DMS79 treated with DMSO at 0.1 percent for 48 hours (cell line): ENCODE measurements at places on chromosomes 13 and 19.
A peak's percentile ranks its signal among the peaks of the same experiment; 100 is the strongest.

DNA sequence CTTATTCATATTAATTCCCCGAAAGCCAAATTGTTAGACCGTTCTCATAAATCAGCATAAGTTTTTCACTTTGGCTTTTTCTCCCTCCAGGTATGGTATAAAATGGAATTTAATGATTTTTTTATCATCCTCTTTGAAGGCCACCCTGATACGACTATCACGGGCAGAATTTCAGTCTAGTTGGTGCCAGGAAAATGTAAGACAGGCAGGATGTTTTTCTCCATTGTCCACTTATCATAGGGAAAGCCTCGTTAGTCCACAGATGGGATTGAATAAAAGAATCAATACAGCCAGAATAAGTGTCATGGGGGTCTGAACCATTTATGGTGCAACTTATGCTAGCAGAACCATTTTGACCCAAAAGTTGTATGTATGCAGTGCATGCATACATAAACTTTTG, 566.0 kb upstream of the ARGLU1 start:
- no peak for DNase-seq

- DNase-seq: no peak
Observed at GRCh38 chr13:20395061-20395916, 130.4 kb downstream of the CRYL1 start.

DNA sequence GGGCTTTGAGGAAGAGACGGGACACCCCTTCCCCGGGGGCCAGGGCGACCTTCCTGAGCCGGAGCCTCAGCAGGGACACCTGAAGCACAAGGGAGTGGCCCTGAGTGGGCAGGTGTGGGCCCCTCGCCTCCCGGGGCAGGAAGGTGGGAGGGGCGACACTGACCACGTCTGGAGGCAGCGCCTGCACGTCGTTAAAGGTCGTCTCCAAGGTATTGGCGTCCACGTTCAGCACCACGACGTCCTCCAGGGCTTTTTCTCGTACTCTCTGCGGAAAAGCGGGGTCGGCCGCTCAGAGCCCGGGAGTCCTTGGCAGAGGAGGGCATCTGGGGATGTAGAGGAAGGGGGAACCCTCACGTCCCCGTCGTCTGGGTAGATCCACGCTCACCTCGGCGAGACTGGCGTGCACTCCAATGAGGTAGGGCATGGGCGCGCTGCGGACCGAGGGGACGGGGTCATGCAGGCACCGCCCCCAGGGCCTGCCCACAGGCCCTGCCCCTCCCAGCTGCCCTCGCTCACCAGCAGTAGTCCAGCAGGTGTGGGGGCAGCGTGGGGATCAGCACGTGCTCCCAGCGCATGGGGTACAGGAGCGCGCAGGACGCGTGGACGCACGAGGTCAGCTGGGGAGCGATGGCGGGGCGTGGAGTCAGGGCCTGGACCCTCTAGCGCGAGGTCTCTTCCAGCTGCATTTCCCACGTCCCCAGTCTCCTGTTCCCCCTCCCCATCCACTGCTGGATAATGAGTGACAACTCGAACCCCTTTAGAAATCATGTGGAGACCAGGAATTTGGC, 6.1 kb downstream of the DENND1C start:
- no peak for DNase-seq

GRCh38 chr13:83992566-83993358, 110.5 kb upstream of the SLITRK1 start:
- no peak for DNase-seq

DNA sequence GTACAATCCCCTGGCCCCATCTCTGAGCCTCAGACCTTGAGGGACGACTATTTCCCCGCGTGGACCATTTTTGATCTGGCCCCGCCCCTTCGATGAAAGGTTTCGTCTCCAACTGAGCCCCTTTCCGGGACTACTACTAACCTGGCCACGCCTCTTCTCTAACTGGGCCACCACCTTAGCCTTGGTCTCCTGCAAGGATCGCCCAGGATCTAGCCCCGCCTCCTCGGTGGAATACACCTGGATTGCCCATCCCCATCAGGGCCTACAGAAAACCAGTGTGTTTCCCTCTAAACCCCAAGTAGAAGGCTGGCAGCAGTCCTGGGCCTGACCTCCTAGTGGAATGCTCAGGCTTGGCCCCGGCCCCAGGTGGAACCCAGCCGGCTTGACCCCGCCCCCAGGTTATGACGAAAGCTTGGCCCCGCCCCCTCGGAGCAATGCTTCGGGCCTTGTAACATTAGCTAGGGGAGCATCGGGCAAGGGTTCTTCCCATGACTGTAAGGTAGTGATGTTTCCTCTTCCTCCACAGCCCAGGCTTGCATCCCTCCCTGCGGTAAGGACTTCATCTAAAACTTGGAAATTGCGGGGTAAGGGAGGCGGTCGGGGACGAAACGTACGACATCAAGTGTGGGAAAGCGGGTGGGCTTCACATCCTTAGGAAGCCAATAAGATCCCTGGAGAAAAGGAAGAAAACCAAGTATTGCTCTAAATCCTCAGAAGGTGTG, 9.1 kb downstream of the SPACA6 start:
- no peak for DNase-seq

GRCh38 chr19:52936151-52936953, 13.1 kb upstream of the ZNF888 start:
- no peak for DNase-seq

DNA sequence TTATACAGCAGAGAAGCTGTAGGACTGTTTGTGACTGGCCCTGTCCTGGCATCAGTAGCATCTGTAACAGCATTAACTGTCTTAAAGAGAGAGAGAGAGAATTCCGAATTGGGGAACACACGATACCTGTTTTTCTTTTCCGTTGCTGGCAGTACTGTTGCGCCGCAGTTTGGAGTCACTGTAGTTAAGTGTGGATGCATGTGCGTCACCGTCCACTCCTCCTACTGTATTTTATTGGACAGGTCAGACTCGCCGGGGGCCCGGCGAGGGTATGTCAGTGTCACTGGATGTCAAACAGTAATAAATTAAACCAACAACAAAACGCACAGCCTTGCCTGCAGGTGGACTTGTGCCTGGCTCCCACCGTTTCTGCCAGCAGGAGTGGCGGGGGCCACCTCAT, 27.3 kb upstream of the LDLR start:
- no peak for DNase-seq

- DNase-seq: no peak
Observed at GRCh38 chr13:97376981-97377380, 57.0 kb upstream of the RAP2A start.

DNA sequence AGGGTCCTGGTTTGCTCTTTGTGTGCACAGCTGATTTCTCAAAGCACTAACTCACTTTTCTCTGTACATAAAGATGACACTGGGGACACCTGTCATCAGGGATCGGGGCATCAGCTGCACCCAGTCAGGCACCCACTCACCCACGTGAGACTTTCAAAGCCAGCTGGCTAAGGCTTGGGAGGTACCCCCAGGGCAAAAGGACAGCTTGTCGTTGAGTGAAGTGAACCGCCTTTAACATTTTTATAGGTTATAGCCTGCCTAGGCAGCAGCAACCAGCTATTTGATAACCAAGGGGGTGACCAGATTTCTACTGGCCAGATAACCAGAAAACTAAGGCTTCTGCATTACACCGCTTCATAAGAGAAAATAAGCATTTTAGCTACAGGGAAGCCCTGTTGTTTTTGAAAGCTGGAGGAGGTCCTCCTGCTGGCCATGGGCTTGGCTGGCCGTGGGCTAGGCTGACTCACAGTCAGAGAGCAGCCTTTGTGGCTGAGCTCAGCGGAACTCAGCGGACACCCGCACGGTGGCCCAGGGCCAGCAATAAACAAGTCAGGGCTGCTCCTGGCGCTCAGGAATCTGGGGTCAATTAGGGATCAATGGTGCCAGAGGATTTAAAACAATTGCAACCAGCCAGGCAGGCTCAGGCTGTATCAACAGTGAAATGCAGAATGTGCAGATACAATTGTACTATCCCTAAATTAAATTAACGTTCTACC, 57.1 kb downstream of the ALOX5AP start:
- peak; percentile 33 for DNase-seq

- no peak for DNase-seq
Observed at GRCh38 chr19:35013041-35013819, 13.1 kb downstream of the GRAMD1A start.

- DNase-seq: no peak
Observed at GRCh38 chr13:64420181-64420580, 2810.0 kb downstream of the PCDH9 start.

GRCh38 chr19:56765137-56765536, 75.4 kb downstream of the PEG3 start:
- no peak for DNase-seq

DNA sequence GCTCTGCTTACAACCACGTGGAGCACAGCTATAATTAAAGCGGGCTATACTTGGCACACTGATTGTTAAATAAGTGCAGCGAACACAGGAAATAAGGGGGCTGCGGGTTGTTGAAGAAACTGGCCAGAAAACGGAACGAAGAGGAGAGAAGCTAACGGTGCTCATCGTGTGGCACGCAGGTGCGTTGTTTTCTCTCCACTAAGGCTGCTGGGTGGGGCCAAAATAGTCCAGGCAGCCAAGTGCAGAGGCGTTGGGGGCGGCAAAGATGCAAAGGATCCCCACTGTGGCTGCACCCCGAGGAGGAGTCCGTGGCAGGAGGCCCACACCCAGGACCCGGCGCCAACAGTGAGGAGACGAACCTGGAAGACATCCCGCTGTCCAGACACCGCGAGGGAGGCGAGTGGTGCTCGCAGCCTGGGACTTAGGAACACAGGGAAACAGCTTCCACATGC, 8.1 kb upstream of the ARL11 start:
- DNase-seq: peak; percentile 2

GRCh38 chr19:10550336-10550735, 6.6 kb downstream of the ATG4D start:
- DNase-seq: no peak

- peak; percentile 30 for DNase-seq
Observed at GRCh38 chr13:22517544-22517943, 663.2 kb upstream of the SGCG start.

GRCh38 chr19:38839816-38840582, 8.4 kb upstream of the ECH1 start:
- DNase-seq: no peak

DNA sequence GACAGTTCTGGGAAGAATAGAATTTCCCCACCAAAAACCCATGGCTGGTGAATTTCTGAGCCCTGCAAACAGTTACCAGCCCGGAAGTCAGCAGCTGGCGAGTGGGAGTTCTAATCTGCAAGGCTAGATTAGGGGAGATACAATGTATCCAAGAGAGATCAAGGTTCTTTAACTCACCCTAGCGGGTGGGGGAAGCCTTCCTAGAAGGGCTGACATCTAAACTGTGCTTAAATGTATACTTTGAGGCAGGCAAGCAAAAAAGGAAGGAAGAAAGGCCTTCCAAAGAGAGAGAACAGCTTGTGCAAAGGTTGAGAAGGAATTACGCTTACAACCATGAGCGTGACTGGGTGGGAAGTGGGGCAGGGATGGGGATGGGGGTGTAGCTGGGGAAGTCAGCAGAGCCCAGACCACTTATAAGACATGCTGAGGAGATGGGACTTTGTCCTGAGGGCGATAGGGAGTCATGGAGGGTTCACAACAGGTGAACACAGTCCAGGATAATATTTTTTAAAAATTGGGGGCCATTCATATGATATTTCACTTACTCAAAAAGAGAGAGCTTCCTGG, 20.8 kb upstream of the ZNRF4 start:
- DNase-seq: no peak

- peak; percentile 60 for DNase-seq
Observed at GRCh38 chr19:48169578-48169938, 586 bp downstream of the LIG1 start.

- DNase-seq: no peak
Observed at GRCh38 chr13:90362707-90363106, 984.8 kb upstream of the MIR17HG start.

DNA sequence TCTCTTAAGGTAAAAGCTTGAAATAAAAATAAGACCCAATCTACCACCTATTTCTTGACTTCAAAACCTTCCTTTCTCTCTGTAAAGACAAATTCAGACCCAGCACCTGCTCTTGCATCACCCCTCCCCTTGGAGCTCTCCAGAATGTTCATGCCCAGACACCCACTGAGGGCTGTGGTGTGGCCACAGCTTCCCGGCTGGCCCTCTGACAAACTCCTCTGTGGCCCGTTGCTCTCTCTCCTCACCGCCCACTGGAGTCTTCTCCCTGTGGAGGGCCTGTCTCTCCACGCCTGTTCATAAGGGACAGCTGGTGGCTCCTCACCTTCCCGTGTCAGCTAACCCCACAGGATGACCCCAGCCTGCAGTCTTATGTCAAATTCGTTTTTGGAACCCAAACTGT, 49.1 kb downstream of the TSSK6 start:
- no peak for DNase-seq

GRCh38 chr13:63851526-63851925, 2435.9 kb upstream of the PCDH20 start:
- DNase-seq: no peak

DNA sequence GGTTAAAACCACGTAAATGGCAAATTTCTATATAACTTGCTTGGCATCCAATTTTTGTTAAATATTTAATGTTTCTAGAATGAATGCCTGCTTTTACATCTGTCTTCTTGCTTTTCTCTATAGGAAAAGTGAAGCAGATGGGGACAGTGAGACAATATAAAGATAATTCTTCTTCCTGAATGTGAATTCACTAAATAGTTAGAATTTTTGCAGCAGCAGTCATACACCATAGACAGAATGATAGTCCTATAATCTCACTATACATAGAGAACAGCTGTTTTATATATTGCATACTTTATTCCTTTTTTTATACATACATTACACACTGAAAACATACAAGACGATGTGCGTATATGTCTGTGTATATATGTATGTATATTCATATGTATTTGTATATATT, 1127.3 kb downstream of the PCDH9 start:
- no peak for DNase-seq

DNA sequence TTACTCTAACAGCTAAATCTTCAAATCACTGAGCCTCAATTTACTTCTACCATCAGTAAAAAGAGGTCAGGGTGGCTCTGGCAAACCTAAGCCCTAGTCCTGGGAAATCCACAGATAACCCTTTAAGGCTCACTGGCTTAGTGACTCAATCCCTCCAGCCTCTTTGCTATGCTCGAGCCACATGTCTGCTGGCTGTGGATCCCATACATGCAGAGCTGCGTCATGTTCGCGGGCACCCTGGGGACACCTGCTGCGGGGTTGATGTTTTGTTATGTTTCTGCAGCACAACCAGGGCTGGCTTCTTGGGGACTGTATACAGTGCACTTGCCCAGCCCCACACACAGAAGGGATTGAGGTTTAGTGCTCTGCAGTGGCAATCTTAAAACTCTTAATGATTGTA, 41.6 kb upstream of the C13orf42 start:
- no peak for DNase-seq

DNA sequence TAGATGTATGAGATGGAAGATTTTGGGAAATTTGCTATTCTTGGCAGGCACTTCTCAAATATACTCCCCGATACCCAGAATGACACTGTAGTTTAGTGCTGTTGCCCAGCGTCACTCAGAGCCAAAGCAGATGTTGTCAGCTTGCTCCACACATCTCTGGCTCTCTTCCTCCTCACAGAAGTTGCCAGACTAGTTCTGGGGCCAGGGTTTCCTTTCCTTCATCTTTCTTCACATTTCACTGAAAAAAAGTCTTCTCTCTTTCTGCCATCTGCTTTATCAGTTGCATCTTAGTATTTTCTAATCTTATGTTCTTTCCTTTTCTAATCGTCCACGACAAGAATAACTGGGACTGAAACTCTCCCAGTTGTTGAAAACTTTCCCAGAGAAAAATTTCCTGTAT, 251.4 kb downstream of the RGCC start:
- no peak for DNase-seq

GRCh38 chr19:13881251-13881691, 4.3 kb downstream of the NANOS3 start:
- DNase-seq: no peak

- no peak for DNase-seq
Observed at GRCh38 chr19:16340092-16340491, 15.5 kb downstream of the KLF2 start.
